ENCODE measurements at places on chromosomes 12 and 14.

GRCh38 chr12:110561471-110562201 is 21.5 kb downstream of the PPTC7 start:
- DNase-seq = no peak

DNA sequence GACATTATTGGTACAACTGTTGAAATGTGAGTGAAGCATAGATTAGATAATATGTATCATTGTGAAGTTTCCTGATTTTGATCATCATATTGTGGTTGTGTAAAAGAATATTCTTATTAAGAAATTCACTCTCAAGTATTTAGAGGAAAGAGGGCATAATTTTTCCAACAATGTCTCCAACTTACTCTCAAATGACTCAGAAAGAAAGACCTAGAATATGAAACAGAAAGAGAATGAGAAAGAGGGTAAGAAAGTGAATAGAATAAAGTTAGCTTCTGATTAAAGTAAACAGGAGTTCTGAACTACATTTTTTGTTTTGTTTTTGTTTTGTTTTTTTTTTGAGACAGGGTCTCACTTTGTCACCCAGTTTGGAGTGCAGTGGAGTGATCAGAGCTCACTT is 123.0 kb downstream of the CPNE8 start:
- DNase-seq = no peak

- no peak for DNase-seq
Observed at GRCh38 chr12:120579179-120579578, 2.0 kb downstream of the POP5 start.

- DNase-seq = no peak
Observed at GRCh38 chr12:68521321-68521839, 89.3 kb upstream of the RAP1B start.

- DNase-seq = no peak
Observed at GRCh38 chr12:91920741-91921140, 224.9 kb downstream of the BTG1 start.

GRCh38 chr14:51619561-51619960 is 32.1 kb upstream of the FRMD6 start:
- no peak for DNase-seq

DNA sequence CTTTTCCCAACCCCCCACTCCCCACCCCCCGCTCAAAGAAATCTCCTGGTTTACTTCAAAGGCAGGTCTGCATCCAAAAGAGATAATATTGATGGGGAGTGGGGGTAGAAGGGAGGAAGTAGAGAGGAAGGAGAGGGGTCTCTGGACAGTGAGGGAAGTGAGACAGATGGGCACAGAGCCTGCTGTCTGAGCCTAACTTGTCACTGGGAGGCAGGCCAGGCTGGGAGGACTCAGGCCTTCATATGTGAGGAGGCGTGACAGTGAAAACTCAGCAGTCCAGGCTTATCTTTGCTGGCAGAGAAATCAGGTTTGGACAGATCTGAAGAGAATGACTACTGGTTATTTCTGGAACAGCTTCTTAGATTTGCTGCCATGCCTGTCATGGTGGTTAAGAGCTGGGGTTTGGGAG is 192.3 kb downstream of the NUAK1 start:
- DNase-seq = no peak

DNA sequence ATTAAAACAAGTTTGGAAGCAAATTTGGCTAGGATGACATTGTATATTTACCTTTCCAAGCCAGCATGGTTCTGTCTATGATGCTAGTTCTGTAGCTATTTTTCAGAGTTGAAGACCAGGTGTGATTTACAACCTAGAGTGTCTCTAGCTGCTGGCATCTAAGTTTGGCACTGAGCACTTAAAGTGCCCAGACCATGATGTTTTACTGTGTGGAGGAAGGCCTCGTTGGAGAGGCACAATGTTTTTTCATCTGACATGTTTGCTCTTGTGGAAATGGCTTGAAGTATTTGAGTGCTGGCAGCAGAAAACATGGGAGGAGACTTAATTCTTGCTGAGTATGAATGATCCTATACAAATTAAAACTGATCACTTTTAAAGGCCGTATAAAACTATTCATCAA is 13.0 kb upstream of the C12orf71 start:
- no peak for DNase-seq

DNA sequence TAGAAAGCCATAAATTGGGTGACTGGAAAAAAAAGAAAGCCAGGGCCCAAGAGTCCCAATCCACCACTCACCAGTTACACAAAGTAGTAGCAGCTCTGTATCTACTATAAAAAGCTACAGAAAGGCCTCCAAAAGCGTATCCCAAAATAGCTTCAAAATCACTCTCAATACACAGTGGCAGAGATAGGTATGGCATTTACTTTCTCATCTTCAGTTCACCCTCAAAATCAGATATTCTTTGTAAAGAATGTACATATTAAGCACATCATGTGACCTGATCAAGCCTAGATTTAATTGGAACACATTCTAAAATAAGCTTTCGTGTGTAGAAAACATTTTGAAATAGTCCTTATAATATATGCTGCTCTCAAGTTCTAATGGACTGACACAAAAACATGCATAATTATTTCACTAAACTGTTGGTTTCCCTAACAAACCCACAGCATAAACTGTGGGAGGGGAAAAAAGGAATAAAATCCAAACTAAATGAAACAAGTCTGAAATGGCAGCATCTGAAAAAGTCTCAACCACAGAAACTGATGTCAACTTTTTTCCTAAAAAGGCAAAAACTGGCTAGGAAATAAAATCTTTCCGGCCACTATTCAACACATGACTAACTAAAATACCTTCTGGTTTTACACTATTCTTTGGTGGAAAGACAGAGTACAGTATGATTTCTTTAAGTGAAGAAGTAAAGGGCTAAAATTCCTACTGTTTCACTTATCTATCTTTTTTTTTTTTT is 25.9 kb downstream of the UBE2N start:
- no peak for DNase-seq
